ENCODE measurements at places on chromosomes 2 and 18.

DNA sequence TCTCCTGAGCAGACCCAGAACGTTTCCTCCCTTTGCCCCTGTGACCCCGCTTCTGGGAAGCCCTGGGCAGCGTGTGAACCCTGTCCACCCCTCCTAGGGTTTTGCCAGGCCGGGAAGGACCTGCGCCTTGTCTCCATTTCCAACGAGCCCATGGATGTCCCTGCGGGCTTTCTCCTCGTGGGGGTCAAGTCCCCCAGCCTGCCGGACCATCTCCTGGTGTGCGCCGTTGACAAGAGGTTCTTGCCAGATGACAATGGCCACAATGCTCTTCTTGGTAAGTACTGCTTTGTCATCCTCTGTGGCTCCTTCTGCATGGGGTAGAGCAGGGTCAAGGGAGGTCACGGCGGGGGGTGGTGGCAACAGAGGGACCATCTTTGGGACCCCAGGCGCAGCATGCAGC is 32.5 kb downstream of the GREB1 start:
- no peak for DNase-seq

DNA sequence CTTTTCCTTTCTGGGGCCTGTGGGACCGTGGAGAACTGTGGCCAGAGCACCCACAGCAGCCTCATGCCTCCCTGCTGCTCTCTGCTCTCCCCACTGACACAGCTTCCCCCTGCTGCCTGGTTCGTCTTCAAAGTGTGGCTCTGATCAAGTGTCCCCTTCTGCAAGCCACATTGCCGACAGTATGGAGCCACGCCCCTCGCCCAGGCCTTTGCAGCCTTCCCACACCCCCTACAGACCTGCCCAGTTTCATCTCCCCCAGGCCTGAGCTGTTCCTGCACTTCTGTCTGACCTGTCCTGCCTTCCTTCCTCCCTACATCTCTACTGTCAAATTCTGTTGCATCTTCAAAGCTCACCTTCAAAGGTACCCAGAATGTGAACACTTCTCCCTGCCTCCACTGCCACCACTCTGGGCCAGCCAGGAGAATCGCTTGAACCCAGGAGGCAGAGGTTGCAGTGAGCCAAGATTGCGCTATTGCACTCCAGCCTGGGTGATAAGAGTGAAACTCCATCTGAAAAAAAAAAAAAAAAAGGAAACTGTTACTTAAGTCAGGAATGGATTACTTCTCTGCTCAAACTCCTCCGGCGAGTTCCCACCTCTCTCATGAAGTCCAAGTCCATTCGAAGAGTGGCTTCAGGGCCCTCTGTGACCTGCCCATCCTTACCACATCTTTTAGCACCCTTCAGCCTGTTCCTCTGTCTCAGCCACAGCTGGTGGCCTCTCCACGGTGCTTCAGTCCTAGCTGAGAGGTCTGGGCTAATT is 29.0 kb upstream of the CATIP start:
- DNase-seq: no peak

GRCh38 chr2:219282375-219282774 is 3.2 kb downstream of the DNAJB2 start:
- DNase-seq: no peak

GRCh38 chr2:45261746-45262145 is 252.5 kb upstream of the SIX2 start:
- no peak for DNase-seq

DNA sequence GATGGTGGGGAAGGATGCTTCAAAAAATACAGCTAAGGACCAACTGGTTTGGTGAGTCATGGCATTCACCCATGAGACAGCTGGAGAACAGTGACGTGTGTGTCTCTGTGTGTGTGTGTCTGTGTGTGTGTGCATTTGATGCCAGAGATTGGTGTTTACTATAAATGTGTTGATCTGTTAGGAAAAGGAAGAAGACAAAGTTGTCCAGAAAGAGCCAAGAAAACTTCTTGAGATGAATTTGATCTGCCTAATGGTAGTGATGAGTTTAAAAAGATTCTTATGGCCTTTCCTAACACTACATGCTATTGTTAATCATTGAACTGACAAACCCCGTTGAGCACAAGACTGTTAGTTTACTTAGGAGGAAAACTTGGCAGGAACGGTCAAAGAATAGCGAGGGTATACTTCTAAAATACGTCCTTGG is 36.4 kb upstream of the IL1R1 start:
- no peak for DNase-seq

DNA sequence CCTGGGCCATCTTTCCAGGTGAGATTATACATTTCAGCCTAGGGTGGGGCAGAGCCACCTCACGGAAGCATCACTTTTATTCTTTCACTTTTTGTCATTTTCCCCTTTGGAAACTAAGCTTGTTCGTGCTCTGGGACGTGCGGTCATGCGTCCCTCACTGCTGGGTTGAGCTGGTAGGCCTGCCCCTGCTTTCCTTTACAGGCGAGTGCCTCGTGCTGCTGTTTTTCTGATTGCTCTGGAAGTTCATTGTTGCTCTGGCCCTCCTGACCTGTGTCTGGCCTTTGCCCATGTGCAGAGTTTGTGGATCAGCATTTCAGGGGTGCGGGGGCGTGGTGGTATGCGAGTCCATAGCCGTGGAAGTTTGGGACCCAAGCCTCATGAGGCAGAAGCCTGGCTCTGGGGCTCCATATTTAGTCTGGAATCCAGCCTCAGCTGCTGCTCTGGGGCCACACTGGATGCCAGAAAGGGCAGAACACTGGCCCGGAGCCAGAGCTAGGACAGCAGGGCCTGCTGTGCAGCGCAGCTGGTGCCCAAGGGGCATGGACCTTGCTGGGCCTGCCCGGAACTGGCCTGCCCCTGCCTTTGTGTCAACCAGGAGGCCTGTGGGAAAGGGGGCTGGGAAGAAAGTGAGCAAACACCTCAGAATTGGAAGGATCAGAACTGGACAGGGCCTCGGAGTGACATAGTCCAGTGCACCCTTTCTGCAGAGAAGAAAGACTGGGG is 51.1 kb downstream of the CTIF start:
- DNase-seq: no peak

GRCh38 chr2:134706587-134707329 is 12.0 kb downstream of the TMEM163 start:
- DNase-seq: no peak

GRCh38 chr2:136538489-136538888 is 226.9 kb upstream of the THSD7B start:
- DNase-seq: no peak

- DNase-seq: no peak
Measured at GRCh38 chr2:9975805-9976447, 24.4 kb downstream of the GRHL1 start.

DNA sequence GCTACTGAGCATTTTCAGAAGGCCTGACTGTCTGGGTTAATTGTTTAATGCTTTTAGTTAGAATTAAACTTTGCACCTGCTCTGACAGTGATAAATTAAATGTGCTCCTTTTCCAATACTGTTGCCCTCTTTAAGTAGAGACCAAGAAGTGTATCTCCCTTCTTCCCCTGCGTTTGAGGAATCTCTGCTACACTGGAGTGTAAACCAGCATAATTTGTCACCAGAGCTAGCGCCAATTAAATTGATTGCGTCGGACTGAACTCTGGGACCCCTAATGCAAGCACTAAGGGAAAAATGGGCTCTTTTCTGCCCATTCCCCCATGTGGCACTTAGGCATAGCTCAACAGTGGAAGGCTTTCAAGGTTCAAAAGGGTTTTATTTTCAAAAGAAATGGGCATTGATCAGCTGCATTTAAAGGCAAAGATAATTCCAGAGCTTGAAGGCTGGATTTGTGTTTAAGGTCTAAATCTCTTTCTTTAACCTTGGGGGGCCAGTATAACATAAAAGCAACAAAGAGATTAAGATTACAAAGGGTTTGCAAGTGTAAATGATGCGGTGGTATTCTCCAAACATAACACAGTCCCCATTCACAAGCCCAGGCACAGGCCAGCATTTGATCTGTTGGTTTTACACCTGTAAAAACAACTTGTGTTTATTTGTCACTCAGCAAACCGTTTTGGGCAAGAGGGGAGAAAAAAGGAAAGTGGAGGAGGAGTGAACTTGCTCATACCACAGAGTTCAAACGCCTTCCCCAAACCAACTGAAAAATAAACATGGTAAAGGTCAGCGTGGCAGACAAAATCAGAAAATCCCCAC is 427.6 kb downstream of the BCL11A start:
- DNase-seq: no peak

- no peak for DNase-seq
Measured at GRCh38 chr2:68375582-68375981, 10.5 kb downstream of the PLEK start.

DNA sequence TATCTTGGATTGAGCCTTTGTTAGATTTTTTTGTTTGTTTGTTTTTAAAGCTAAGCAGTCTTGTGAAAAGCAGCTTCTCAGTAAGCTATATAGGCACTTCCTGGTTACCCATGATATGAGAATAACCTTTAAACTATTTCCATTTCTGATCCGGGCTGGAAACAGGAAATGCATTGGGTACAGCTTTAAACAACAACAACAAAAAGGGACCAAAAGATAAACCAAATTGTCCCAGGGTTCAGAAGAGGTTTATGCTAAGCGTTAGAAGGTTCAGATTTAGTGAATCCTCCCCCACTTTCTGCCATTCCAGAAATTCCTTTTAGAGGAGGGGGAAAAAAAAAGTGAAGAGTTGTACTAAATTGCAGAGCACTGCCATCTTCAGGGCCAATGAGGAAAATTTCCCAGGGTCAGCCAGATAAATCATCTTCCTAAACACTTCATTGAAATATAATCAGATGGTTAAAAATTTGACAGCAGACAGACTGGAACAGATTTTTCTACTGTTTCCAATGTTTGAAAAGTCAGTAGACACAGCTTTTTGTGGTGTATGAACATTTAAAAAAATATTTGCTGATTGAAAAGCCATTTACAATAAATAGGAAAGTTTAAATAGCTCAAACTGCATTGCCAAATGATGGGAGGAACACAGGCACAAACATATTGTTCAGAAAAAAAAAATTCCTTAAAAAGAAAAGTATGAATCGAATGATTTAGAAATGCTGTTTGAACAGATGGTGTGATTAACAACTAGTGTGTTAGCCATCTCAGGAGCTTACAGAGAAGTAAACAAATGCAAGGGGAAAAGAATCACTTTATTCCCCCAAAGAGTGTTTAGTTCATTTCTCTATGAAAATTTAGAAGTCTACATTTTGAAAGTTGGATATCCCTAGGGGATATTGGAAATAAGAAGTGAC is 189.9 kb upstream of the TANK start:
- peak; percentile 70 for DNase-seq

GRCh38 chr2:217712431-217712830 is 290.4 kb downstream of the TNS1 start:
- no peak for DNase-seq

DNA sequence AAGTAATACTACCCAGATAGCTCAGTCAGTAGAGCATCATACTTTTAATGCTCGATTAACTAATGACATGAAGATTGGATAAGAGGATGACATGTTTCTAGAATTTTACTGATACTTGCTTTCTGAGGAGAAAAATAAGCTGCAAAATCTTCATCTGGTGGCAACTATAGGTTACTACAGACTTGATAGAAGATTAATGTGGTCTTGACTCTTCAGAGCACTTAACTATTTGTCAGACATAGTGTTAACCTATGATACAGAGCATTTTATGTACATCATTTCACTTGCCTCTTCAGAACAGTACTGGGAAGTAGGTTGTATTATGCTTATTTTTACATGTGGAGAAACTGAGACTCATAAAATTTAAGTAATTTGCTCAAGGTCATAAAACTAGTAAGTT is 83.9 kb downstream of the UBR3 start:
- no peak for DNase-seq

- DNase-seq: no peak
Measured at GRCh38 chr2:149028377-149028776, 10.1 kb upstream of the LYPD6B start.

DNA sequence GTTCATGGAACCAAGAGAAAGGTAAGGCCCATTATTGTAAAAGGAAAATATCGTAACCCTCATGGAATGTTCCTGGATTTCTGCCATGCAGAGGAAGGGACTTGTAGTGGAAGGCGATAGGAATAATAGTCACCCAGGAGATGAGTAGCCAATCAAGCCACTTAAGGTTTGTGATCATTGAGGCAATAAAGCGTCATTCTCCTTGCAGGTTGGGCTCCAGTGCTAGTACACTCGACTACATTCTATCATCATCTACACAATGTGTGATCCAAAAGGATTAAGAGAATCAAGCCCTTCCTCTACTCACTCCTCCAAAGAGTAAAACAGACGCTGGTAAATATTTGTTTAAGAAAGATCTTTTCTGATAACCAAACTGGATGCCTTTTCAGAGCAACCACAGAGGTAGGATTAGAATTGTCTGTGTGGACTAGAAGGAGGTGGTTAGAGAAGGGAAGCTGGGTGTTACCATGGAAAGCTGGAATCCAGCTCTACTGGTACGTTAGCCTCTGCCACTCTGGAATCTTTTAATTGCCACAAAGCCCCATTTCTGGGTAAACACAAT is 245.7 kb downstream of the IKZF2 start:
- peak; percentile 83 for DNase-seq

DNA sequence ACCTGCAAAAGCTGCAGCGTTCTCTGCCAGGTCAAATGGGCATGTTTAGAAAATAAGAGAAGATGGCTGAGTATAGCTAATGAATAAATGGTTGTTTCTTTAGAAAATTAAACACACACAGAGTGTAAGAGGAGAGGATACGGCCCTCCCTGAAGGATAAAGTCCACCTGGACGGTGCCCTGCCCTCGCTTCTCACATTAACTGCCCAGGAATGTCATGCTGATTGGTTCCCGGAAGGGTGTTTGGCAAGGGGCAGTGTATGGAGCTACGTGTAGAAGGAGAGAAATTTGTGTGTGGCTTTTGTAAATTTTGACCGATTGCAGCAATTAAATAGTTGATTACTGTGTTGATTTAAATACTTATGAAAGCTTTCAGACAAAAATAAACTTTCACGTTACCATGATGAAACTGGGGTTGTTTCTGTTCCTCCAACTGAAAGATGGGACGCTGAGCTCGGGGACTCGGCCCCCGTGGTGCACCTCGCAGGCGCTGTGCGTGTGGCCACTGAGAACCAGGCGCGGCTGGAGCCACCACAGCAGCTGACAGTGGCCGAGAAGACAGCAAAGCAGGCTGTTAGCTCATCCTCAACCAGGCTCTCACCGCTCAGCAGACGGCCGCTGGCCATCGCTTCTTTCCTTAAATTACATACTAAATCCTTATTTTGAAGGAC is 22.7 kb downstream of the MPPE1 start:
- DNase-seq: no peak

- DNase-seq: no peak
Measured at GRCh38 chr18:64872710-64873458, 724.0 kb upstream of the LINC00305 start.

DNA sequence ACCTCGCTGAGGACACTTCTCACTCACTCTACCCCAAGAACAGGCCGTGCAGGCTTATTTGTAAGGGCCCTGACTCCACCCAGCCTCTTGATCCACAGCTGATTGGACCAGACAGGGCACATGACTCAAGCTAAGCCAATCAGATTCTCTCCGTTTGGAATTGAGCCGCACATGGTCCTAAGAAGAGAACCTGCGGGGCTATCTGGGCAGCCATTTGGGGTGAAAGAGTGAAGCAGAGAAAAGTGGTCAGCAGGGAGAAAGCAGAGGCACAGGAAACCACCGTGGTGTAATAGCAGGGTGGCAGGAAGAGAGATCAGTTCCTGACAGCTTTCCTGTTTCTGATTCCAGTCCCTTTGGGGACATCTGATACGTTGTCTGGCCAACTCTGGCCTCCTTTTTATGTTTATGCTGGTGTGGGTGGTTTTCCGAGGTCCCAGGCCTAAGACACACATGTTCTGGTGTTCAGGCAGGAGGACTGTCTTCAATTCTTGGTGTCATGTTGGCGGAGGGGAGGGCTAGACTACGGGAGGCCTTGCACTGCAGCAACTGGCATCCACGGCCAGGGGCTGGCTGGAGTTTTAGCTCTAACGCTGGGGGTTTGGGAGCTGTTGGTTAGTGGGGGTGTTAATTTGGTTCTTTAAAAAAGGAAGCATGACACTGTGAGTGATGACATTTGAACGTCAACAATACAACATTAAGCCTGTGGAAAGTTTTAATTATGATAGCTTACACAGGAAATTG is 26.1 kb upstream of the SPTBN1 start:
- no peak for DNase-seq

All from NCI-H2029 treated with DMSO at 0.1 percent for 48 hours (cell line).